Fibroblast of mammary gland (primary cell): ENCODE measurements at places on chromosomes 7 and 10.

DNA sequence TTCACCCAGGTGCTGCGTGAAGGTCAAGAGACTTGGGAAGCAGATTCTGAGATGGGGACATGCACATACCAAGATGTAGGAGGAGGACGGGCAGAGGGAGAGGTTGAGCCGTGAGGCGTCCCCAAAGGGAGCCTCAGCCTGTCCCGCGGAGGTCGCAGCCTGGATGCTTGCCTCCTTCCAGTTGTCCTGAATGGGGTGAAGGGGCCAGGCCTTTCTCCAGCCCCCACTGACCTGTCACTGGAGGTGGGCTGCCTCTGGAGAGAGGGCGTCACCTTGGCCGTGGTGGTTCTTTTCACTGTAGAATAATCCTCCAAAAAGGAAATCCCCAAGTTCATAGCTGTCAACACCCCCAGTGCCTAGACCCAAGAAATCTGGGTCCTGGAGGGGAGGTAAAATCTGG is 283.0 kb upstream of the VSTM2A start:
- no peak for DNase-seq

GRCh38 chr7:47435889-47436312 is 146.0 kb downstream of the TNS3 start:
- DNase-seq = peak; percentile 85

- DNase-seq = peak; percentile 75
These were observed 23.2 kb upstream of the ZNF32 start for GRCh38 chr10:43671659-43672531.

GRCh38 chr7:48213226-48213625 is 42.0 kb downstream of the ABCA13 start:
- DNase-seq = no peak

DNA sequence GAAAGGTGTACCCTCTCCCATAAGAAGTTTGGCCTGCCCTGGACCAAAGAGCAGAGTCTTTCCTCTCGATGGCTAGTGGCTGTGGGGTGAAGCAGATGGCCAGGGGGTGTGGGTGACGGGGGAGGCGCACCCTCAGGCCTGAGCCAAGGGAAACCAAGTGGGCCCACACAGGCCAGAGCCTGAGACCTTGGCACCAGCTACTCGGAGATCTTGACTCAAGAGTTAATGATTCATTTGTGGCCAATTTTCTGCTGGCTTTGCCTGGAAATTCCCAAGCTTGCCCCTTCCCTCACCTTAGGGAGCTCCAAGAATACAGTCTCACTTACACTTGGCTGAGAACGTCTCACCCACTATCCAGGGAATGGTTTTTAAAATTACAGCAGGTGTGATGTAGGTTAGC is 42.7 kb downstream of the ZMIZ1 start:
- DNase-seq = peak; percentile 84

- DNase-seq = no peak
These were observed 17.2 kb downstream of the NCAPG2 start for GRCh38 chr7:158687406-158687805.

DNA sequence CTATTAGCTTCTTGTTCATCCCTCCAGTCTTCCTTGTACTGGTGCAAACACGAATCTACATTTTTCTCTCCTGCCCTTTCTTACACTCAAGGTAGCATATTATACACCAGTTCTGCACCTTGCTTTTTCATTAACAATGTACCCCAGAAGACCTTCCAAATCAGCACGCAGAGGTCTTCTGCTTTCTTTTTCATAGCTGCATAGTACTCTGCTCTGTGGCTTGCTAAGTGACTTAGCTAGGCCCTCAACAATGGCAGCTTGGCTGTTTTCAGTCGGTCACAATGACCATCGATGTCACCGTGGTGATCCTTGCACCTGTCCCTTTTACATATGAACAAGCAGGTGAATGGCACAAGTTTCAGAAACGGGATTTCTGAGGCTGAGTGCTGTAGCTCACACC is 5.1 kb upstream of the MAFK start:
- DNase-seq = no peak

GRCh38 chr7:17178545-17178944 is 119.9 kb upstream of the AHR start:
- DNase-seq = no peak

DNA sequence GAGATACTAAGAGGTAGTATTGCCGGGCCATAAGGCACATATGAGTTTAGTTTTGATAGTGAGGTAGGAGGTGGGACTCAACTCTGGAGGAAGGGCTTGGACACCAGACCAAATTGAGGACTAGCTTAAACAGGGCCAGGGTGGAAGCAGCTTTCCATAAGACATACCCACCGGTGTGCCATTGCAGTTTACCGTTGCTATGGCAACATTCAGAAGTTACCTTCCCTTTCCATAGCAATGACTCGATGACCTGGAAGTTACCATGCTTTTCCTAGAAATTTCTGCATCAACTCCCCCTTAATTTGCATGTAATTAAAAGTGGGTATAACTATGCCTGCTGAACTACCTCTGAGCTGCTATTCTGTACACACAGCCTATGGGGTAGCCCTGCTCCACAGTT is 10.9 kb upstream of the SNX10 start:
- DNase-seq = no peak

DNA sequence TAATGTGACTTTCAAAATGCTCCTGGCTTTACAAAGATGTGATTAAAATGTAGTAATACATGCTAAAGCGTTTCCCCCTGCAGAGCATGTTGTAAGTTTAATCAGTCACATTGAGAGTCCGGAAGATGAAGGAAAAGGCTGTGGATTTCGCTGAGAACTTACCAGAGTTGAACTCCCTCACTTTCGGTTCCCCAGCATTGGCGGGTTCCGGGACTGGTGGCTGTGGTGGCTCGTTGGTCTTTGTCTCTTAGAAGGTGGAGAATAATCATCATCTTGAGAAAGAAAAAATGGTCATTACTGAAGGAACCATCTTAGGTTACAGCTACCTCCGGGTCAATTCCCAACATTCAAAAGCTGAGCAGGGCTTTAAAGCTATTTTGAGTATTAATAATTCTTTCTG is 9.6 kb upstream of the NUPR2 start:
- no peak for DNase-seq

- DNase-seq = no peak
These were observed 676.4 kb upstream of the ANKRD30A start for GRCh38 chr10:36448760-36449691.

GRCh38 chr7:27189295-27189996 is 4.4 kb upstream of the HOXA11 start:
- DNase-seq = no peak

- no peak for DNase-seq
These were observed 2.9 kb downstream of the SGMS1 start for GRCh38 chr10:50620899-50621298.

DNA sequence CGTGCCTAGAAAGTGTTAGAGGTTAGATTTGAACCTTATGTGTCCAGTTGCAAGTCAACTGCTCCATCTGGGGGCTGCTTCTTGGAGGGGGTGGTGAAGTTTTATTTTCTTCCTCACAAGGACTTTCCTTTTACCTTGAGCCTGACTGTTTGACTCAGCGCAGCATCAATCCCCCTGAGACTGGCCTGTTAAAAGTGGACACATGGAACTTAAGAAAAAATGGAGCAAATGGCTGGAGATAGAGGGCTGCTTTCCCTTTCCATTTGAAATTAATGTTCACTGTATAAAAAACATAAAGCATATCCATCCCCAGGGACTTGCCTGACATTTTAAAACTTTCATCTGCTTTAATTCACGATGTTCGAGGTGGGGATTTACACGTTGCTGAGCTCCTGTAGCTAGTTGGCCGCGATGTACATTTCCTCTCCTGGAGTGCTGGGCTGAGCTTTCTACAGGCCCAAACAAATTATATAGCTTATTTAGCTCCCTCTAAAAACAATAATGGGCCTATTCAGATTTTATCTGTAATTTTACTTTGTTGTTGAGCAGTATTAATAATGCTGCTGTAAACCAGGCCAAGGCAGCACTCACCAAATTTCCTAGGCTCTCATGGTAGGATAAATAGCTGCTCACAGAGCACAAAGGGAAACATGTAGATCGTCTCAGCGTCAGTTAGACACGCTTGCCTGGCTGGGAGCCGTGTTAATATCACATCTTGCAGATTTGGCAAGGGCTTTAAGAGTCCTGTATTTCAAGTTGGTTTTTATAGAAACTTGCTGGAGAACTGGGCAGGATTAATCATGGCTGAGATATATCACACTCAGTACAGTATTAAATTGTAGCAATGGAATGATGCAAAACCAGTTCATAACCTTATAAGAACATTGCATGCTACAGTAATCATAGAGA is 251.5 kb downstream of the LRMDA start:
- DNase-seq = peak; percentile 20

DNA sequence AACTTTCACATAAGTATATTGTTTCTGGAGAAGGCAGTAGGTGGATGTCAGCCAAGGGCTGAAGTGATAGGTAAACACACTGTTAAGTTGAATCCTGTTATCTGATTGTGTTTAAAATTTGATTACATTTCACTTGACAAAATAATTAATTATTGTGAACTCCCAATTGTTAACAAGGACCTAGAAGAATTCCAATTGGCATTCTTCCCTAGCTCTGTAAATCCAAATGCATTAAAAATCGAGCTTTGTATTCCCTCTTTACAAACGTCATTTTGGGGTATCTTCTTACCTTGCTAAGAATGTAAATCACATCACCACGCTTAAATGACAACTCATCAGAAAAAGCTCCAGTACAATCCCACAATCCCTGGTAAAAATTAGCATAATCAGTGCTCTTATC is 179.9 kb downstream of the SKAP2 start:
- no peak for DNase-seq

DNA sequence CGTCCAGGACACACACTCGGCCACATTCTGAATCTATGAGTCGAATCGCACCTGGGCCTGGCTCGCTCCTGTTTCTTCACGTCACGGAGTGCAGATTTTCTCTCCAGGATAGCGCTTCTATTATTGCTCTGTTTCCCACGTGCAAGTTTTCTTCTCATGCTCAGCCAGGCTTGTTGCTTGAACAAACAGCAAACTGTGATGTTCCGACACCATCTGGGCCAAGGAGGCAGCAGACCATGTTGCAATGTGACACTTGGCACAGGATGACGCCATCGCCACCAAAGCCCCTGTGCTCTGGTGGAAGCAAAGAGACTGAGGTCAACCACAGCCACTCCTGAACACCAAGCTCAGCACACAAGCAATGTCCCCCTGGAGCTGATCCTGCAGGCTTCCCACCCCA is 507.1 kb upstream of the ADARB2 start:
- no peak for DNase-seq

GRCh38 chr7:136495081-136495480 is 373.4 kb upstream of the CHRM2 start:
- DNase-seq = no peak

DNA sequence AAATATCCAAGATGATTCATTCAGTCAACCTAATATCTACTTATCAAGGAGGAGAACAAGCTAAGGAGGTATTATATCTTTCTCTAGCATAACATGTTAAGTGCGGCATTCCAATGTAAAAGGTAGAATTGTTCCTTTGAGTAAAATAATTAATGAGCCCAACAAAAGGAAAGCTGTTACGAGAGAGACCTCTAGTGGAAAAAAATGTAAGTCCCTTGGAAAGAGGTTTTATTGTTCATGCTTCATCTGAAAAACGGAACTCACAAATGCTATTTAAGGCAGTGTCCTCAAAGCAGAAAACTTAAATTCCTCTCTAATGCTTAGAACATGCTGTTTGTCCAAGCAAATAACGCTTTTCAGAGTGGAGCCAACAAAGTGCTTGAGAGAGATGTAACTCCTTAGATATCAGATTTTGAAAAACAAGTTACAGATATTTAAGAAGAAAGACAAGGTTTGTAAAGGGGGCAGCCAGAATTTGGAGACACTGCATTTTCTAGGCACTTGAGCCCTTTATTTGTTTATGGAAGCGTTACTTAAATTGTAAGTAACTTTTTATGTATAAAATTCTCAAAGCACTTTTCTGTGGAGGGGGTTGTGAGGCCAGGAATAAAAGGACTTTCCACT is 119.9 kb downstream of the TFEC start:
- peak; percentile 38 for DNase-seq

DNA sequence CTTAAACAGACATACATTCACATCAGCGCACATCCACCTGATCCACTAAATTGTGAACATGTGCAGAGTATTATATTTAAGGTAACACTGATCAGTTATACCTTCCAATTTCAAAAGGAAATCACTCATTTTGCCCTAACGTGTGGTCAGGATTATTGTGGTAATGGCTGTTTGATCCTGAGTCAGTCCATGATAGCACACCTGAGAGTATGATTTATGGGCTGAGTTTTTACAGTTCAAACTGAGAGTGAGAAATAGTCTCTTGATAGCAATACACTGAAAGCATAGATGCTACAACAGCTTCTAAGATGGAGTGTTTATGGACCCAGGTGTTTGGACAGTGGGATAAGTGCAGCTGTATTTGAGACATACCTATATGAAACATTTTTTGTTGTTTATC is 96.7 kb downstream of the KIF20B start:
- DNase-seq = no peak

- DNase-seq = peak; percentile 43
These were observed 171.2 kb downstream of the ARHGAP12 start for GRCh38 chr10:31757386-31757791.

GRCh38 chr7:98970016-98970615 is 91.8 kb downstream of the TRRAP start:
- no peak for DNase-seq

DNA sequence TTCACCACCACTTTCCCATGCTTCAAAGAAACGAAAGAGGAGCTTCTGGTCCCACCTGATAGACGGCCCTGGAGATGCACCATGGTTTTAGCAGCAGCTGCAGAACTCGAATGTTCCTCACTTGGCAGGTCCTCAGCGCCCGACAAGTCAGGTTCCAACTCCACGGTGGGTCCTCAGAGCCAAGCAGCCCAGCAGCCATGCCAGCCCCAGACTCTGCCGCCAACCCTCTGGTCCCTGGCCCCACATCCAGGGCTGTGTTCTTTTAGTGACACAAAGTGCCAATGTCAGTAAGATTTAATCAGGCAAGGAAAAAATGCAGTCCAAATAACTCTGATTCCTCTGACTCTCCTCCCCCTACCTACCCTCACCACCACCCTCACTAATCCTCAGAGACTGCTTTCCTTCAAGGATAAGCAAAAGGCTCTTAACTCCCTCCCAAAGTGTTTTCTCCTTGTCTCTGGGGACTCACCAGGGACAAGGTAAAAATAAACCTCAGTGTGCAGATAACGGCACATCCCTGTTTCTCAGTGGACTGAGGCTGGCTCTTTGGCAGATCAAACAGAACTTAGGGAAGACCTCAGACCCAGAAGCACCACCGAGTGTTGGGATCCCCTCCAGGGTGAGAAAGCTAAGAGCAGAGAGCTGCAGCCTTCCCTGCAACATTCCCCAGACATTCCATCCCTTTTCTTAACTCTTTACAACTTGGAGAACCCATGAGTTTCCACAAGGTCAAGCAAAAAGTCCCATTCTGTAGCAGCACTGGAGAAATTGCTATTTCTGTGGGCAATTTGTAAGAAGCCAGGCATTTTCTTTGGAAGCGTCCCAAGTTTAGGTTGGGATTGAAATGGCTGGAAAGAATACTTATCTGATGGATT is 358.9 kb downstream of the FRMD4A start:
- peak; percentile 60 for DNase-seq

- DNase-seq = no peak
These were observed 26.6 kb downstream of the HGF start for GRCh38 chr7:81743201-81743600.

- DNase-seq = peak; percentile 25
These were observed 597 bp downstream of the APBB1IP start for GRCh38 chr10:26438534-26439341.
